Fibroblast of pulmonary artery (primary cell): ENCODE measurements at places on chromosomes 13 and 19.
A peak's percentile ranks its signal among the peaks of the same experiment; 100 is the strongest.

- no peak for DNase-seq
Measured at GRCh38 chr13:88125055-88125454, 453.9 kb downstream of the SLITRK5 start.

GRCh38 chr19:55832676-55833075 is 877 bp upstream of the NLRP11 start:
- no peak for DNase-seq

DNA sequence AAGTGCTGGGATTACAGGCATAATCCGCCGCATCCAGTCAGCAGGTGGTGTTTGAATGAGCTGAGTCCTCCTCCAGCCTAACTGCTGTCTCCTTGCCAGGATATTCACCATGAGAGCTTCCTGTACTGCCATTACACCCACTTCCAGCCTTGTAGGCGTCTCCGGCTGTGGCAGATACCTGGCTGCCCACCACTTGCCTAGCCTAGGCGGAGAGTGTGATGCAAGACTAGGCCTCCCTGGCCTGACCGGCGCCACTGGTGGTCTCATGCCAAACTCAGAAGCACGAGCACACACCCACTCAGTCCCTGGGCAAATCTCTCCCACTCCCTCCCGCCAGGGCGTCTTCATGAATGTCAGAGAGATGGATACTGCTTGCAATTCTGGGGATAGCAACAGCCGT is 16.6 kb downstream of the IL12RB1 start:
- DNase-seq, result no peak

DNA sequence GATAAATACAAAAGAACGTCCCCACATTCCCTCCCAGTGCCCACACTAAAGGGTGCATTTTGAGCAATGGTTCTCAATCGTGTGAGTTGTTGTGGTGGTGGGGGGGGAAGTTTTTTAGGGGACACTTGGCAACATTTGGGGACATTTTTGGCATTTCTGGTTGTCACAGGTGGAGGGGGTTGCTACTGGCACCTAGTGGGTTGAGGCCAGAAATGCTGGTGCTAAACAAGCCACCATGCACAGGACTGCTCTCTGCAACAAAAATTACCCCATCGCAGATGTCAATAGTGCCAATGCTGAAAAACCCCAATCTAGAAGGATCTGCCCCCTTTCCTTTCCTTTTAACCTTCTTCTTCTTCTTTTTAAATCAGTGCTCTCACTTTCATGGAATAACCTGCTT is 453.3 kb downstream of the TSHZ3 start:
- no peak for DNase-seq

DNA sequence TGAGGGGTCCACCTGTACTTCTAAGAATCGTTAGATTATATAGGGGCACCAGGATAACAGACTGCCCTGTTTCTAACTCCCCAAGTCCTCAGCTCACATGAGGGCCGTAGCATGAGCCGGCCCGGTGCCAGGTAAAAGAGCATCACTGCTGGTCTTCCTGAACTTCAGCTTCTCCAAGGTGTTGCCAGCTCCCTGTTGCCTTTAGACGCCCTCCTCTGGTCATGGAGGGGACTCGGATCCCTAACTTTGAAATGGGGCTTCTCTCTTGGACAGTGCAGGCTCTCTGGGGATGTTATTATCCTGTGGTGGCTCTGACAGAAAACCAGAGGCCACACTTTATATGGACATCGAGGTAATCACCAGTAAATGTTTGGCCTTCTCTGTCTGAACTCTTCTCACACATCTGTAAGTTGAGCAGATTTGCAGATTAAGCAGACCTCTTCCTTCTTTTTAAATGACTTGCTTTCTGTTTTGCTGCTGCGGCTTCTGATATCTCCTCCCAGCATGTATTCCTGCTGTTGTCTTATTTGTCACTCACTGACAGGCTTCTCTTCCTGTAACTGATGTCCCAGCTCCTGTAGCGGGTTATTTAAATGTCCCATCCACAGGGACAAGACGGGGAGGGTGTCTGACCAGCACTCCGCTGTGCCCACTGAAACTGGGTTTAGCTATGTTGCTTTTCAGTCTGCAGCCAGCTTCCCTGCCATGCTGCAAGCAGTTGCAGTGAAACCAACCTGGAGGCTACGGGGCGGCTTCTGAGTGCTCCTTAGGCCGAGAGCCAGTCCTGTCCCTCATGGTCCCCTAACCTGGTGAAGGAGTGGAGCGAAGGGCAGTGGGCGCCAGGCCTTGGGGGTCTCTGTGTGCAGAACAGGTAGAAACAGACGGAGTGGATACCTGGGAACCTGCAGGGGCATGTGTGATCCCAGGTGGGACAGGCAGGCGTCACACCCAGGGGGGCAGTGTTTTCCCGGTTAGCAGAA is 39.2 kb downstream of the TSSK6 start:
- peak; percentile 53 for DNase-seq

GRCh38 chr13:97438856-97439595 is 5.1 kb downstream of the RAP2A start:
- DNase-seq, result peak; percentile 37

DNA sequence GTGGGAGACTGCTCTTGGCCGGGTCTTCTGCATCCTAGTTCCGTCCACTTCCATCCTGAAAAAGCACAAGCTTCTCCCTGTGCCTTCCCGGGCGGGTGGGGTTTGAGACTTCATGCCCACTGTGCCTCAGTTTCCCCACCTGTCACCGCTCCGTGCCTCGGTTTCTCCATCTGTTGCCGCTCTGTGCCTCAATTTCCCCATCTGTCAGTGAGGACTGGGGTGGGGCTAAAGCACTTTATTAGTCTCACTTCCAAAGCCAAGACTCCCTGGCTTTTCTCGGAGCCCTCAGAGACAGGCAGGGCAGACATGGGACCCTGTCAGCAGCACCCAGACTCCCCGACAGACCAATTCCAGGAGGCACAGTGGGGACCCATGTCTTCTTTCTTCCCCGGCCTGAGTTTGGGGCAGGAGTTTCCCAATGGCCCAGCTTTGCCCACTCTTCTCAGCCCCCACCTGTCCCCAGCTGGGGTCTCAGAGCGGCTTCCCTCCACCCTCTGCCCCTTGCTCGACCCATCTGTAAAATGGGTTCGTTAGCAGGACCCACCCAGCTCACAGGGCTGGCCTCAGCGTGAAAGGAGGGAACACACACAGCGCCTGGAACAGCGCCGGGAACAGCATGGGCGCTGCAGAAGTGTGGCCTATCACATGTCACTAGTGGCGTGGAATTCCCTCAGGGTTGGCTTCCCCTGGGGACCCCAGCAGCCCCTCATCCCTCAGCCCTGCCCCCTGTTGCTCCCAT is 4.6 kb upstream of the PEAK3 start:
- no peak for DNase-seq

DNA sequence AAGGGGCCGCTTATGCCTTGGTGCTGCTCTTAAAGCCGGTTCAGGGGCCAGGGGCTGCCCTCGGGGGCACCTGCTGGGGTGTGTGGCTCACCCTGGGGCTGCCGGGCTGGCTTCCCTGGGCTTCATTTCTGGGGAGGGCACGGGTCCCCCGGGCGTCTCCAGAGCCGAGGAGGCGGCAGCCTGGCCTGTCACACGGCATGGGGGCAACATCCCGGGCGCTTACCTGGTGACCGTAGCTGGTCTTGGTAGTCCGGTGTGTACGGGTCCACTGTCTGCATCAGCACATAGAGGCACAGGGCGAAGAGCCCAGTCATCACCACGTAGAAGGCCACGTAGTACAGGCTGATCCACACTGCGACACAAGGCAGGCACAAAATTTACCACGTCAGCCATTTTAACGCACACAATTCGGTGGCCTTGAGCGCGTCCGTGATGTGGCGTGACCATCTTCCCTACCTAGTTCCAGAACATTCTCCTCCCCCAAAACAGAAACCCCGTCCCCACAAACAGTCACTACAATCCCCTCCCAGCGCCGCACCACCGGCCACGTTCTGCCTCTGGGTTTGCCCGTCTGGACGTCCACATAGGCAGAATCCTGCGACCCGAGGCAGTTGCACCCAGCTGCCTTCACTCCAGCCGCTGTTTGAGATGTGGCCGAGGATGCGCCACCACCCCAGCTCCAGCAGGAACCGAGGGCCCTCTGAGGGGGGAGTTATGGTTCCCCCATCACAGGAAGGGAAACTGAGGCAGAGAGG is 3.2 kb downstream of the ATP4B start:
- DNase-seq, result no peak

GRCh38 chr13:105083992-105084391 is 1451.5 kb downstream of the EFNB2 start:
- no peak for DNase-seq

- DNase-seq, result peak; percentile 44
Measured at GRCh38 chr13:109867766-109868165, 81.4 kb upstream of the IRS2 start.

DNA sequence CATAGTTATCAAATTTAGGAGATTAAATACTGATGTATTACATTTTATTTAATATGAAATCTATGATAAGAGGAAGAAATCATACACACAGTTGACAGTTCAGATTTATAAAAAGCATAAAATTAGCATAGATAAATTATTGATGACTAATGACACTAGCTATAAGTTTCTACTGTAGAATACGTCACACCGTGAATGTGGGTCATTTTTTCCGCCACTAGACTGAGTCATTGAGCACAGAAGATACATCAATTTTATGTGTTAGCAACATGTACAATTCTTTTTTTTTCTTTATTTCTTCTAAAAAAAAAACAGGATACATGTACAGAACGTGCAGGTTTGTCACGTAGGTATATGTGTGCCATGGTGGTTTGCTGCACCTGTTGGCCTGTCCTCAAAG is 22.2 kb downstream of the AP2S1 start:
- DNase-seq, result no peak

- no peak for DNase-seq
Measured at GRCh38 chr19:40054632-40055031, 1.4 kb downstream of the ZNF780B start.

GRCh38 chr13:60044321-60044720 is 119.4 kb downstream of the DIAPH3 start:
- DNase-seq, result no peak

DNA sequence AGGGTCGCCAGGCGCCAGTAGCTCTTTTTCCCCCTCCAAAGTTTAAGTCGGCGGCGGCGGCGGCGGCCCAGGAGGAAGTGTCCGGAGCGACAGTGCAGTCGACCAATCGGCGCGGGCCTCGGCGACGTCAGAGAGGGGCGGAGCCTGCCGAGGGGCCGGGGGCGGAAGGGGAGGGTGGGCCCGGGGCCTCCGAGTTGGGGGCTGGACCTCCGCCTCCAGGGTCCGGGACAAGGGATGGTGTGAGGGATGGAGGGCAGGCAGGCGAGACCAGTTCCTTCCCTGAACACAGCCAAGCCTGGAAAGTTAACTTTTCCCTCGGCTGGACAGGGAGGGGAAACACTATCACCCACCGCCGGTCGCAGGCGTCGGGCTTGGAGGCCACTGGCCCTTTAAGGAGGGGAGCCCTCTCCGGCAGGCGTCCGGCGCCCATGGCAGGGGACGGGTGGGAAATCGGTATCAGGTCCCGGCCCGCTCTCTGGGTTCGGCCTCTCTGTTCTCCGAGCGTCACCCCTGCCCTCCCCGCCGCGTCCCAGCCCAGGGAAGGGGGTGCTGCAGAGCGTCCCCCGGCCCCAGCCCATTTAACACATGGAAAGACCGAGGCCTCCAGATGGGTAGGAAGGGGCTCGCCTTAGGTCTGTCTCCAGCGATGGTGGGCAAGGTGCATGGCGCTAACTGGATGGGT is at the start of gene PRKD2:
Gene PRKD2, minus strand, starts transcription at position 81 of the 682 bp plus-strand sequence. CDS start 744 bp downstream, outside the sequence.
- DNase-seq, result peak; percentile 81

DNA sequence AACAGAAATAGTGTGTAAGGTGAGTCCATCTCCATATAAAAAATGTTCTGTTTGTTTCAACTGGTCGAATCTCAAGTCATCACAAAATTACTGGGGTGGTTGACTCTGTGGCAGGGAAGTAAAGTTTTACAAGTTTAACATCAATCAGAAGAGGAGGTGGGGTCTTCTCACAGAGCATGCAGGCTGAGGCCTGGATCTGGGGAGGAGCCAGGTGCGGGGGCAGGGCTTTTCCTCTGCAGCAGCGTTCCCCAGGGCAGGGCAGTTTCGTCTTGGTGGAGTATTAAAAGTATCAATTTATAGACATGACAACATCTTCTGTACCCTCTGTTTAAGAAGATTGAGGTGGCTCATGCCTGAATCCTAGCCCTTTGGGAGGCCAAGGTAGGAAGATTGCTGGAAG is 68.8 kb downstream of the SLC7A9 start:
- no peak for DNase-seq

GRCh38 chr13:79442221-79442620 is 36.2 kb upstream of the RBM26 start:
- DNase-seq, result no peak

DNA sequence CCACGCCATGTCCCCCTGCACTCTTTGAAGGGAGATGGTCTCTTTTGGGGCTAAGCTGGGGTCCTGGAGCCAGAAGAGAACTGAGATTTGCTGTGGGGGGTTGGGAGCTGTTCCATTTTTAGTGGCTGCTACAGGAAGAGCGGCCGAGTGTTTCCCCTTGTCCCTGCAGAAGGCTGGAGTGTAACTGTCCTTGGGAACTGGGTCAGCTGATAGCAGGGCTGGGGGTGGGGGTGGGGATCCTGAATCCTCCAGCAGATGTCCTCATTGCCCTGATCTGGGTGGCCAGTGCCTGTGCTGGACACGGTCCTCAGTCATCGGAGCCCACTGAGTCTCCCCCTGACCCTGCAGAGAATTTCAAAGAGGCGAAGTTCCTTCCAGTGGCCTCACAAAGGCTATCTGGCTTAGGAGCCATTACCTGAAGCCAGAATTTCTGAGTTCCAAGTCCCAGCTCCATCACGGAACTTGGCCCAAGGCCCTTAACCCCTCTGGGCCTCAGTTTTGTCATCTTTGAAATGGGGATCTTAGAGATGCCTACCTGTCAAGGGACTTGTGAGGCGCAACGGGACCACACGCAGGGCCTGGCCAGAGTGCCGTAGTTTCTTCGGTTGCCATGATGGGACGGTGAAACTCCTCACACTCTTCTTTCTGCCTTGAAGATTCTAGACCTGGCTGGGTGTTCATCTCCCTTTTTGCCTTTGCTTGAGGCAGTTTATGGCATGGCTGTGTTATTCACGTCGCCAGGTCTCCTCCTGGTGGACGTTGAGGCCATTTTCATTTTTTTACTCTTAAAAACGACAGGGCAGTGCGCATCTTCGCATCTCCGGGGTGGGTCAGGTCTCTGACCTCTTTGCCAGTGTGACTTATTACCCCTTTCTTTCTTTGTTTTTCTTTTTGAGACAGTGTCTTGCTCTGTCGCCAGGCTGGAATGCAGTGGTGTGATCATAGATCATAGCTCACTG is 51.9 kb downstream of the DNM2 start:
- DNase-seq, result peak; percentile 31

- DNase-seq, result no peak
Measured at GRCh38 chr13:111625526-111626315, 305.3 kb downstream of the TEX29 start.

DNA sequence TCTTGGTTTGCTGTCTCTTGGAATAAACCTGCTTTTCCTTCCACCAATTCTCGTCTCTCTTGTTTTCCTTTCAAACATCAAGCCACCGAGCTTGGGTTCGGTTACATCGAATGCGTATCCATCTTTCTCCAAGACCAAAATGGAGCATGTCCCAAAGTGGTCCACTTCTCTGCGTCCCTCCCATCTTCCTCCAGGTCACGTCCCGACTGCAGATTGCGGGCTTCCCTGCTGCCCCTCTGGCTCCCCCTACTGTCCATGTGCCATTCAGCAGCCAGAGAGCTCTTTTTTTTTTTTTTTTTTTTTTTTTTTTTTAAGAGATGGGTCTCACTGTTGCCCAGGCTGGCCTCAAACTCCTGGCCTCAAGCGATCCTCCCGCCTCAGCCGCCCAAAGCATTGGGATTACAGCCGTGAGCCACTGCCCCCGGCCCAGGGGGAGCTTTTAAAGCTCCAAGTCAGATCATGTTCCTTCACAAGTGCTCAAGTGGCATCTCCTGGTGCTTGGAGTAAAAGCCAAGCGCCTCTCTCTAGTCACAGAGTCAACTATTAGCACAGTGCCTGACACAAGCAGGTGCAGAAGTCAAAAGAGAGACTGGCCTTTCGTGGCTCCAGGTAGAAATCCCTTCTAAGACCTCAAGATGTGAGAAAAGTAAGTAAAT is 10.0 kb downstream of the COL5A3 start:
- peak; percentile 72 for DNase-seq
